ENCODE measurements at places on chromosomes 13 and 19. TPM values are rescaled to one million over a fixed set of nuclear protein-coding genes. Genes with fewer than 3 reads are reported as not detected.
A peak's percentile ranks its signal among the peaks of the same experiment; 100 is the strongest.

DNA sequence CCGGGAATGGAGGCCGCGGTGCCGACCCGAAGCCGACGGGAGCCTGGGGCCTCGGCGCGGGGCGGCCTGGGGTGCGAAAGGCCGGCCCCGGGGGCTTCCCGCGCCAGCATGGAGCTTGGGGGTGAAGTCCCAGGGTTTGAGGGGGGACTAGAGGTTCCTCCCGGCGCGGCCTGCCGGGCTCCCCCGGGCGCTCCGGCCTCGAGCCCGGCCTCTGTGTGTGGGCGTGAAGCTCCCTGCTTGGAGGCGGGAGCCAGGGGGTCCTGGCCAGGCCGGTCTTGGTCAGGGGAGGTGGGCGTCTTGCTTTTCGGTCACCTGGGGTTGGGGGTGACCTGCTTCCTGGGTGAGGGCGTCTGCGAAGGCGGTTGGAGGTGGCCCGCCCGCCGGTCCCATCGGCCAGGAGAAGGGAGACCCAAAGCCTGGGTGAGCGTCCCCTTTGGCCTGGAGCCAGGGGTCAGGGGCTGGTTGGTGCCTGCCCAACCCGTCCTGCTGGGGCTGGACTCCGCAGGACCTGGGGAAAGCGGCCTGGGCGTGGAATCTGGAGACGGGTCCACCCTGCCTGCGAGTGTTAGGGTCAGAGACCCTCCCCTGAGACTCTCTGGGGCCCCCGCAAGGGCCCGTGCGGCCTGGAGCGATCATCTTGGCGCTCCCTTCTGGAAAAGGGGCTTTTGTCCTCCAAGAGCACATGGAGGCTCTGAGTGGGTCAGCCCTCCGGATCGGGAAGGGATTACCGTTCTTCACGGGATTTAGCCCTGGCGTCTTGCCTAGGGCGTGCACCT is 535 bp downstream of the BSG start:
- H3K4me3 ChIP-seq = peak overlapping the region; percentile 97
- no peaks in the 10 kb centered on the region for H3K27me3 ChIP-seq
- H3K36me3 ChIP-seq = peaks cover 5% of the 10 kb centered on the region
- DNase-seq = peak; percentile 91

GRCh38 chr13:48214519-48215121 is 18.4 kb upstream of the ITM2B start:
- H3K27me3 ChIP-seq = no peaks in the 10 kb centered on the region
- H3K4me3 ChIP-seq = no peak overlapping the region
- H3K27ac ChIP-seq = no peak overlapping the region
- peaks cover 10% of the 10 kb centered on the region for H3K4me1 ChIP-seq
- H3K36me3 ChIP-seq = no peaks in the 10 kb centered on the region
- no peak for DNase-seq

DNA sequence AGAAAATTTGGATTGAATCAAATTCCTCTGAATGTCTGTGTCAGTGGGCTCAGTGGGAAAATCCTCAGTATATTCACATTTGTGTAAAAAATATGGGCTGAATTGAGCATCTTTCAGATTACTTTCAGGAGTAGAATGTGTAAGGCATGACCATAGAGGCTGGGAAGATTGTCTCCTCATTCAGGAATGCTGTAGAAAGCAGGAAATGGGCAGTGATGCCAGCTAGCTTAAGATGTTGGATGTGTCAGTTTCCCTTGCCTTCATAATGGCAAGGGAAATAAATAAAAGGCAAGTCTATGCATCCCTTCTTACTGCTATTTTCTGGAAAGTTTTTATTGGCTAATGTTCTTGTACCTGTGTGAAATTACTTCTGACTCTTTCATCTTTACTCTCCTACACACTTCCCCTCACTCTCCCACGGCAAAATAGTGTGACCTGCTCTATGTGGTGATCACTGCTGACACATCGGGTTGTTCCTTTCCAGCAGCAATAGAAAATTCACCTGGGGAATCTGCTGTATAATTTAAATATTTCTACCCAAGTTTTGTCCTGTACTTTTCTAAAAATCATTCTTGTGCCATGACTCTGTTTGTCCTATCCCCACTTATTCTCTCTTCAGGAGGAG is 103.2 kb downstream of the LMO7 start:
- H3K27me3 ChIP-seq = no peaks in the 10 kb centered on the region
- H3K4me1 ChIP-seq = no peaks in the 10 kb centered on the region
- no peak overlapping the region for H3K4me3 ChIP-seq
- DNase-seq = no peak
- H3K36me3 ChIP-seq = no peaks in the 10 kb centered on the region

GRCh38 chr19:38089440-38089839 is 134.6 kb downstream of the DPF1 start:
- H3K36me3 ChIP-seq = peaks cover 30% of the 10 kb centered on the region
- no peak overlapping the region for H3K4me3 ChIP-seq
- no peak overlapping the region for H3K27ac ChIP-seq
- DNase-seq = no peak
- H3K4me1 ChIP-seq = no peaks in the 10 kb centered on the region

DNA sequence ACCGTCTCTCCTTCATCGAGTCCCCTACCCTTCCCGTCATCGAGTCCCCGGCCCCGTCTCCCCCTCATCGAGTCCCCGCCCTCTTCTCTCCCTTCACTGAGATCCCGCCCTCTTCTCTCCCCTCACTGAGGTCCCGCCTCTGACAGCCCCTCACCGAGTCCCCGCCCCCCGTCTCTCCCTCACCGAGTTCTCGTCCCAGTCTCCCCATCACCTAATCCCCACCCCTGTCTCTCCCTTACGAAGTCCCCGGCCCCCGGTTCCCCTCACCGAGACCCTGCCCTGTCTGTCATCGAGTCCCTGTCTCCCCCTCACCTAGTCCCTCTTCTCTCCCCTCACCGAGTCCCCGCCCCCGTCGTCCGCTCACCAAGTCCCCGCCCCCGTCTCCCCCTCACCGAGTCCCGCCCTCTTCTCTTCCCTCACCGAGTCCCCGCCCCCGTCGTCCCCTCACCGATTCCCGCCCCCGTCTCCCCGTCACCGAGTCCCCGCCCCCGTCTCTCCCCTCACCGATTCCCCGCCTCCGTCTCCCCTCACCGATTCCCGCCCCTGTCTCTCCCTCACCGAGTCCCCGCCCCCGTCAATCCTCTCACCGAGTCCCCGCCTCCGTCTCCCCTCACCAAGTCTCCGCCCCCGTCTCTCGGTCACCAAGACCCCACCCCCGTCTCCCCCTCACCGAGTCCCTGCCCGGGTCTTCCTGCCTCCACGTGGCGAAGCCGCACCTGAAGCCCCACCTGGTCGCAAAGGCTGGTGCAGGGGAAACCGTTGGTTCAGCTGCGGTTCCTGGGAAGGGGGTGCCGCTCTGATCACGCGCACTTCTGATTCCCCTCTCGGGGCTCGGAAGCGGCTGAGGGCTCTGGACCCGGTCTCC is 23.9 kb upstream of the ZNF846 start:
- H3K4me1 ChIP-seq = peaks cover 13% of the 10 kb centered on the region
- H3K4me3 ChIP-seq = peak overlapping the region; percentile 54
- peak overlapping the region; percentile 91 for H3K27ac ChIP-seq
- H3K27me3 ChIP-seq = no peaks in the 10 kb centered on the region
- peak; percentile 96 for DNase-seq

GRCh38 chr19:56423985-56424353 is 19.8 kb downstream of the ZNF583 start:
- H3K4me3 ChIP-seq = no peak overlapping the region
- H3K27me3 ChIP-seq = no peaks in the 10 kb centered on the region
- no peaks in the 10 kb centered on the region for H3K4me1 ChIP-seq
- peaks cover 54% of the 10 kb centered on the region for H3K36me3 ChIP-seq

GRCh38 chr13:24348797-24349515 is 39.6 kb downstream of the C1QTNF9 start:
- H3K4me1 ChIP-seq = no peaks in the 10 kb centered on the region
- no peaks in the 10 kb centered on the region for H3K27me3 ChIP-seq
- no peak overlapping the region for H3K27ac ChIP-seq
- no peak overlapping the region for H3K4me3 ChIP-seq
- no peak for DNase-seq

GRCh38 chr13:109869312-109870237 is 83.2 kb upstream of the IRS2 start:
- H3K27me3 ChIP-seq = no peaks in the 10 kb centered on the region

- no peak overlapping the region for H3K4me3 ChIP-seq
- no peak for DNase-seq
- H3K27me3 ChIP-seq = no peaks in the 10 kb centered on the region
- no peak overlapping the region for H3K27ac ChIP-seq
- no peaks in the 10 kb centered on the region for H3K4me1 ChIP-seq
Observed at GRCh38 chr13:83204886-83205285, 677.4 kb downstream of the SLITRK1 start.

DNA sequence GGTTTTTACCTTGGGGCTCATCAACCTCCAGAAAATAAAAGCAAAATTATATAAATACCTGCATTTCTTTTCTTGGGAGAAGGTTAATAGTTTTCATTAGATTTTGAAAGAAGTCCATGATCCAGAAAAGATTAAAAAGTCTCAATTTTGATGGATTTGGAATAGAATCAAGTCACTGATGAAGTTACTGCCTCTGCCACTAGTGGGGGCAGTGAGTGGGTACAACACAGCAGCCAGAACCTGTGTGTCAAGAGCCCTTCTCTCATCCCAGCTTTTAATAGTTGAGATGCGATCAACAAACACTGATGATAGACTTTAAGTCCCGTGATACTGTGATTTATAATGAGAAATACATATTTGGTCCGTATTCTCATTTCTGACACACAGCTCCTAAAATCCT is 686.7 kb downstream of the DIAPH3 start:
- H3K27ac ChIP-seq = no peak overlapping the region
- no peaks in the 10 kb centered on the region for H3K4me1 ChIP-seq
- no peak overlapping the region for H3K4me3 ChIP-seq
- H3K36me3 ChIP-seq = no peaks in the 10 kb centered on the region
- no peaks in the 10 kb centered on the region for H3K27me3 ChIP-seq

The LHFPL6 gene
- total RNA-seq = 33.9 TPM

The PDX1 gene
- not detected for total RNA-seq

The HIPK4 gene
- not detected for total RNA-seq

The ZNF547 gene
- 3.9 TPM for total RNA-seq

The OLFM2 gene
- total RNA-seq = 2.3 TPM

The LILRA5 gene
- total RNA-seq = 262 TPM

Measured in spleen (tissue), 13 donors.